T-helper 1 cell (primary cell): ENCODE measurements at places on chromosomes 6 and 20.

DNA sequence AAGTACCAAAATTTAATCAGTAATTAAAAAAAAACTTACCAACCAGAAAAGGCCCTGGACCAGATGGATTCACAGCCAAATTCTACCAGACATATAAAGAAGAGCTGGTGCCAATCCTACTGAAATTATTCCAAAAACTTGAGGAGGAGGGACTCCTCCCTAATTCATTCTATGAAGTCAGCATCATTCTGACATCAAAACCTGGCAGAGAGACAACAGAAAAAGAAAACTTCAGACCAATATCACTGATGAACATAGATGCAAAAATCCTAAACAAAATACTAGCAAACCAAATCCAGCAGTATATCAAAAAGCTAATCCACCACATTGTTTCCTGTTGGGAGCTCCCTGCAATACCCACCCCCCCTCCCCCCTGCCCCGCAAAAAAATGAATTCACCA is at the start of gene WFDC11:
WFDC11 (minus strand) TSS at position 101 of the 400 bp plus-strand sequence. CDS start 19,639 bp downstream, outside the sequence.
- no peak for DNase-seq

- no peak for DNase-seq
These were observed 255.5 kb downstream of the CDC5L start for GRCh38 chr6:44642870-44643522.

- peak; percentile 44 for DNase-seq
These were observed 16.7 kb downstream of the HMGN4 start for GRCh38 chr6:26554697-26555504.

GRCh38 chr20:14919501-14920081 is 582.2 kb upstream of the FLRT3 start:
- DNase-seq: no peak

GRCh38 chr6:169251822-169252504 is 1.7 kb downstream of the THBS2 start:
- DNase-seq: no peak

GRCh38 chr6:112114577-112115223 is 27.3 kb downstream of the FAM229B start:
- no peak for DNase-seq
